ENCODE measurements at places on chromosomes 13 and 19.

DNA sequence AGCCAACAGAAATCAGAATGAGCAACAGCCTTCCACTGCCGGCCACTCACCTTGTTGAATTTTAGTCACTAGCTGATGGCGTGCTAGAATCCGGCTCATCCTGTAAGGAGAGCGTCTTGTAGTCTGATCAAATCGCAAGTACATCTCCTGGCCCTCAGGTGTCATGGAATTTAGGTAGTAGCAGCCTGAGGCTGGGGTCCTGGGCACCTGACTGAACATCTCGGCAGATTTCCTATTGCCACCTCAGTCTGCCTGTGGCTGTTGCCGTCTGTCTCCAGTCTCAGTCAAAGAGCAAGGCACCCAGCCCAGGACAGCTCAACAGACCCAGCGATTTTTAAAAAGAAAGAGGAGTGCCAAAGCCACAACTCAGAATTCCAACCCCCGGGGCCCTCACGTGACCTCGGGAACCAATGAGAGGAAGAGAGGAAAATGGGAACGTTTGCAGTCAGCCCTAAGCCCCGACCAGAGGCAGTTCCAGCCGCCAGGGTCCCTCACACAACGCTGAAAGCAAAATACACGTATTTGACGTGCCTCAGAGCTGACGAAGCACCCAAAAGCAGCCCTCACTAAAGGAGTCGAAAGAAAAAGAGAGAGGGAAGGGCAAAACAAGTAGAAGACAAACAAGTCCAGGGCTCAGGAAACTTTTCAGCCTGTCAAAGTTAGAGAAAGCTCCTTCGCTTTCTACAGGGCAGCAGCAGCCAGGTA is at the start of gene STARD13:
Gene STARD13, minus strand, starts transcription at position 336 of the 705 bp plus-strand sequence. Its CDS starts 117 bp downstream, at position 219.
- DNase-seq, result no peak

DNA sequence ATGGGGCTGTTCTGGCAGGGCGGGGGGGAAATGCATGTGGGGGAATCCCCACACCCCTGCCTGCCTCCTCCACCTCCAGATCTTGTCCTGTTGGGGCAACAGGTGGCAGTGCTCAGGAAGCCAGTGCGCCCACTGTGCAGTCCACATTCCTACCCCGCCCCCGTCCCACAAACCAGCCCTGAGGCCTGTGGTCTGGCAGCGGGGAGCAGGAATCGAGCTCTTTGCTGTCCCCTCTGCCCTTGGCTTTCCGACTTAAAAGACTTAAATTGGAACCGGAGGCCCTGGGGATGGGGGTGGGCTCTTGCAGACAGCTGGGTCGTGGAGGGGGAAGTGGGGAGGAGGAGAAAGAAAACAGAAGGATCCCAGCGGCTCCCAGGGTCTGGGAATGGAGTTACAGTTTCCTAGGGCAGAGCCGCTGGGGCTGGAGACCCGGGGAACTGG is 4.3 kb downstream of the NANOS3 start:
- no peak for DNase-seq

DNA sequence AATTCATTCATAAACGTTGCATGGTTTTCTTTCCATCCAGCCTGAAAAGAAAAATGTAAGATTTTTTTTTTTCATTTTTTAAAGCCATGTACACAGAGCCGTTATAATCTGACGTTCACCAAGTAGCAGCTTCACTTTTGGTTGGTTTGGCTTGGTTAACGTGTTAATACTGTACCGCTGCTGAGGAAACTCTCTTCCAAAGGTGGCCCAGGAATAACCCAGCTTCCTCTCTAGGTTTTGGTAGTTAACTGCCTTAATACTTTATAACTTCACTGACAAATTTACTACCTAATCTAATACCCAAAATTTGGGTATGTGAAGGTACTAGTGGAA is 1.7 kb downstream of the INTS6 start:
- no peak for DNase-seq

DNA sequence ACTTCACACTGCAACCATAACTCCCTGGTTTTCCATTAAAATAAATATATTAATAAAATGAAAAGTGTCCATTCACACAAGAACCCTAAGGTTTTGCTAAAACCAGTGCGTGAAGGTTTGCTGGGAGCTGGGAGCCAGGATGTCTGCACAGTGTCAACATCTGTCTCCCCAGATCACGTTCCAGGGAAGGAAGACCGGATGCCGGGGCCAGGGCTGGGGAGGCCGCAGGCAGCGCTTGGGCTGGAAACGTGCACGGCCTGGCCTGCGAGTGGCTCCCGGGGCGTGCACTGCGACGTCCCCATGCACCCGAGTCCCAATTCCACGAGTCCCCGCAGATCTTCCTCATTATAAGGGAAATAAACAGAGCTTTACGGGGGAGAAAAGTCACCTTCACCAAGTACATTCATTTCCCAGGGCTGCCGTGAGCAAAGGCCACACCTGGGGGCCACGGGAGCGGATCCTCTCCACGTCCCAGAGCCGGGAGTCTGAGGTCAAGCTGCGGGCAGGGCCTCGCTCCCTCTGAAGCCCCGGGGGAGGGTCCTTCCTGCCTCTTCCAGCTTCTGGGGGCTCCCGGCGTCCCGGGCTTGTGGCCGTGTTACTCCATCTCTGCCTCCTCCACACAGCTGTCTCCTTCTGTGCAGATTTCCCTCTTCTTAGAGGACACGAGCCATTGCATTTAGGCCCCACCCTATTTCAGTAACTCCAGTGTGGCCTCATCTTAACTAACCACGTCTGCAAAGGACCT is 12.8 kb downstream of the SHC2 start:
- DNase-seq, result no peak

- DNase-seq, result no peak
These were observed 521.9 kb downstream of the DIAPH3 start for GRCh38 chr13:59641817-59642216.

DNA sequence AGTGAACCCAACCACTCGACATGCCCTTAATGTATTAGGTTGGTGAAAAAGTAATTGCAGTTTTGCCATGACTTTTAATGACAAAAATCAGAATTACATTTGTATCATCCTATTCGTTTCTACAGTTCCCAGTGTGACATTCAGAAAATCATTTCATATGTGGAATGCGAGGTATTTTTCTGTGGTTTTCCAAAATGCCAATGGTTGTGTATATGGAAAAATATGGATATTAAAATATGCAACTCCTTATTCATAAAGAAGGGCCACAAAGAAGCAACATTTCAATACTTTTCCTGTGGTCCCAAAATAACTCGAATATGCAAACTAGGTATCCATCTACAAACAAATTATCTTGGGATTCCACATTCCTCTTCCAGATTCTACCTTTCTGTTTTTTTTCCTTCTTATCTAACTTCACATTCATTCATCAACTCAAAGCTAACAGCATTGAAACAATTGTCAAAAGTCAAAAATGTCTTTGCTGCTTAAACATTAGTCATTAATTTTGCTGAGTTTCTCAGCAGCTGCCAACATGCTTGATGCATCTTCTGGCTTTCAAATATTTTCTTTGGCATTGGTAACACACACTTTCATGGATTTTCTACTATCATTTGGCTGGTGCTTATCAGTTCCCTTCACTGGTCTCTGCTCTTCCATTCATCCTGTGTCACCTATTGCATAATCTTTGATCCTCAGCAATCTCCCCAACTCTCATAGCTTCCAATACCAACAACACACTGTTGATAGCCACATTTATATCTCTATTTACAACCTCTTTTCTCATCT is 1445.4 kb downstream of the EFNB2 start:
- DNase-seq, result no peak

DNA sequence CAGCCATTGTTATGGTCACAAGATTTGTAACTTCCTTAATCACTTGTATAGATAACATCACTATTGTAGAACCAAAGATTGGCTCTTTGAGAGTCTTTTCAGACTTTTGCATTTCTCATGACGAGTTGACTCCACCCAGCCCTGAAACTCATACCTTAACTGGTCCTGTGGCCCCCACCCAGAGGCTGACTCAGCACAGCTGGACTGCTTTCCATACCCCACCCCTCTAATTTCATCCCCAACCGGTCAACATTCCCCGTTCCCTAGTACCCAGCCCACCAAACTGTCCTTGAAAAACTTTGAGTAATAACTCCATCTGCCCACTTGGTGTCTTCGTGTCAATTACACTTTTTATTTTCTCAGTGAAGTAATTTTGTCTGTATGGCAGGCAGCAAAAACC is 32.1 kb upstream of the SLITRK1 start:
- DNase-seq, result no peak

DNA sequence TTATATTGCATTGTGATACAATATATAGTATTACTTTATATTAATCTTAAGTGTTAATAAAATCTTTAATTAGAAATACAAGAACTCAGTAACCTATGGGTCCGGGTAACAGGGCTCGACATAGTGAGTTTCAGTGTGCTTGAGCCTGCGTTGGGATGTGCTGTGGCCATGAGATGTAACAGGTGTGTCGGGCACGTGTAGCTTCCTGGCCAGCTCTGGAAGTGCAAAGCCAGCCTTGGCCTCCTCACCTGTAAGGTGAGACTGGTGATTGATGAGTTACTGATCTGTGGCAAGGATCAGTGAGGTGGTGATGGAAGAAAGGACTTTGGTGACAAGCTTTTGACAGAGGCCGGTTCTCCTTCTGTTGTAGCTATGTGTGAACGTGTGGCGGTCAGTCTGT is 19.2 kb downstream of the ATP4B start:
- DNase-seq, result no peak

DNA sequence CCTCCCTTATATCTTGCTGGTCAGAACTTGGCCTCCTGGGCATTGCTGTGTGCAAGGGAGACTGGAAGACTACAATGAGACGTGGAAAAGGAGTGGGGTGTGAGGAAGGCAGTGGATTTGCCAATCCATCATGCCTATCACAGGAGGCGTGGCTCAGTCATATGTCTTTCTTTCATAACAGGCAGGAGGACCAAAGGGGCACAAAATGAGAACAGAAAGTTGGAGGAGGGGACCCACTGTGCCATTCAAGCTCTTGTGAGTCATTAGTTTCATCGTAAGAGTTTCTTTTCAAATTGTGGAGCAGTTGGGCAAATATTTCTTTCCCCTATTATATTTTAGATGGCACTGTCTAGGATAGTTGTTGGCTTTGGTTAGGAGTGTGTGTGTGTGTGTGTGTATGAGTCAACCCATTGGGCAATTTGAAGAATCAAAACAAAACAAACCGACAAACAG is 471.5 kb downstream of the TSHZ3 start:
- DNase-seq, result no peak

- DNase-seq, result no peak
These were observed 314.8 kb downstream of the PCDH17 start for GRCh38 chr13:57946361-57946760.

- DNase-seq, result no peak
These were observed 9.9 kb downstream of the PPFIA3 start for GRCh38 chr19:49129238-49129583.

DNA sequence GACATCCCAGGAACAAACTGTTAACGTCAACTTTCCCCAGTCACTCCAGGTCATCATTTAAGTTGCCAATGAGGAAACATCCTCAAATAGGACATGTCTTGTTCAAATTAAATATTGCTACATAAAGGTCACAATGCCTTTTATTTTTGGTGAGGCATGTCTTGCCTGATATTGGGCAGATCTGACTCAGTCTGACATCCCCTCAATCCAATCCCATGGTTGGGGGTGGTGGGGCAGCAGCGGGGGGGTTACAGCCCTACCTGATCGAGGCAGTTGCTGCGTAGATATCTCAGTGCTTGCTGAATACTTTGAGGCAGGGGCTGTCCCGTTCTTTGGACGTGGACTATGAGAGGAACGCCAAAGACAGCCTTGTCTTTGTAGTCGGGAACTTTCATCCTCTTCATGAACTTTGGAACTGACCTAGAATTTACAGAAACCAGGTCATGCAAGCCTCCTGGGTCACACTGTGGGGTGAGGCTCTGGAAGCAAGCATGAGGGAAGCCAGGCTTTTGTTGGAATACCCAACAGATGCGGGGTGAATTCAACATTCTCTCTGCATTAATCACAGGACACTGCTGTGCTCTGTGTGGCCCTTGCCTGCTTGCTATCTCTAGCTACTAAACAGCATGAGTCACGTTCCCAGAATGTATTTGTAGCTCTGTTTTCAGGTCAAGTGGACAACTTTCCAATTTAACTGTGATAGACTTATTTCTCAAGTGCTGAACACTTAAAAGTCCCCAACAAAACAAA is 109.8 kb downstream of the KL start:
- no peak for DNase-seq

GRCh38 chr13:98751367-98751782 is 1.1 kb downstream of the SLC15A1 start:
- no peak for DNase-seq

- no peak for DNase-seq
These were observed 13.9 kb upstream of the HS6ST3 start for GRCh38 chr13:96075953-96076543.

DNA sequence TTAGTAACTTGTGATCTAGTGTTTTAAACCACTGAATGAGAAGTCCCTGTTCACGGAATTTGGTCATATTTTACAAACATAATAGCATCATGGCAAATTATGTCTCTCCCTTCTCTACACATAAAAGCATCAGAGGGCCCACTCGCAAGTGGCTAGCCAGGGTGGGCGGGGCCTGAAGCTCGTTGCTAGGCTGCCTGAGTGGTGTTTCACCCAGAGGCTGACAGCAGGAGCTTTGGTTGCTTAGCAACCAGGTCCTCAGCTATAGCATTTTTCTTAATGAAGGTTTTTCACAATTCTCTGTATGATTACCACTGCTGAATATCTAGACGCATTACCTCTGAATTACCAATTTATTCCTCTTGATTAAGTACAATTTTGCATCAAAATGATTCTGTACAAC is 126.5 kb downstream of the NALCN start:
- no peak for DNase-seq

DNA sequence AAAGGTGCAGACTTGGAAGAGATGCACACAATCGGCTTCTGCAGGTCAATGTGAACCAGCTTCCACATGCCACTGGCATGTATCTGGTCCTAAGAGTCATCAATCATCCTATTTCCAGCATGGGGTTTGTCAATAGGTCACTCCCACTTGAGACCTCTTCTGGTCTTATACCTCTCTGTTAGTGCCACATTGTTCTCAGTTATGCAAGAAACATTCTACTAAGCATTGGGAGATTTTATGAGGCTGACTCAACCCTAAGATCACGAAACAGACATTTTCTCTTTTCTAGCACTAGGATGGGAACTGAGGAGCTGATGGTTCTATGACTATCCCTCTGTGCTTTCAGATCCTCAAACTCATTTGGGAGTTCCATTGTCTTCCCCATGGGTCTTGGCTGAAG is 581.5 kb upstream of the KLF12 start:
- no peak for DNase-seq

DNA sequence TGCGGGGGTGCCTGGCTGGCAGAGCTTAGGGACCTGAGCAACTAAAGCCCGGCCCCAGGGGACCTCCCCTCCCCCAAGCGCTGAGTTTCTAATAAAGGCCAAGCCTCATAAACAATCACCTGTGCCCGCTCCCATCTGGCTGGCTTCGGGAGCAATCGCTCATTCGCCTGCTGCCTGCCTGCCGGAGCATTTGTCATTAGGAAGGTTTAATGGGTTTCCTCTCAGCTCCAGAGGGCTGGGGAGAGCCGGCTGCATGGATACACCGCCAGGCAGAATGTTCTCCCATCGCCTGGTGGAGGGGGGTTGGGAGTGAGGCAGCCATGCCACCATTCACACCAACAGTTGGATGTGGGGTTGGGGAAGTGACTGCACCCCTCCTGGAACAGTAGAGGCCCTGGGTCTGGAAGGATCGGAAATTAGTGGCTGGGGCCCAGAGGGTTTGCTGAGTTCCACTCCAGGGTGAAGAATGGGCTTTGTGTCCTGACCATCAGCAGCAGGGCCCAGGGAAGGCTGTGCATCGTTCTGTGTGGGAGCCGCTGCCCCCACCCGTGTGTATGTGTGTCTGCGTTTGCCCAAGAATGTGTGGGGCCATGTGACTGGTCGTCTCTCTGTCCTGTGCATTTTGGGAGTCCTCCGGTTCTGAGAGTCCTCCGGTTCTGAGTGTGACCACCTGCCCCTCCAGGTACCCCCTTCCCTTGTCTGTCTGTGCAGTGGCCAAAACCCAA is 15.3 kb downstream of the PIN1 start:
- DNase-seq, result no peak

- no peak for DNase-seq
These were observed 83.3 kb downstream of the ERCC5 start for GRCh38 chr13:102928941-102929675.
